SHP77 treated with DMSO at 0.1 percent for 48 hours (cell line): ENCODE measurements at places on chromosomes 6 and 20.

DNA sequence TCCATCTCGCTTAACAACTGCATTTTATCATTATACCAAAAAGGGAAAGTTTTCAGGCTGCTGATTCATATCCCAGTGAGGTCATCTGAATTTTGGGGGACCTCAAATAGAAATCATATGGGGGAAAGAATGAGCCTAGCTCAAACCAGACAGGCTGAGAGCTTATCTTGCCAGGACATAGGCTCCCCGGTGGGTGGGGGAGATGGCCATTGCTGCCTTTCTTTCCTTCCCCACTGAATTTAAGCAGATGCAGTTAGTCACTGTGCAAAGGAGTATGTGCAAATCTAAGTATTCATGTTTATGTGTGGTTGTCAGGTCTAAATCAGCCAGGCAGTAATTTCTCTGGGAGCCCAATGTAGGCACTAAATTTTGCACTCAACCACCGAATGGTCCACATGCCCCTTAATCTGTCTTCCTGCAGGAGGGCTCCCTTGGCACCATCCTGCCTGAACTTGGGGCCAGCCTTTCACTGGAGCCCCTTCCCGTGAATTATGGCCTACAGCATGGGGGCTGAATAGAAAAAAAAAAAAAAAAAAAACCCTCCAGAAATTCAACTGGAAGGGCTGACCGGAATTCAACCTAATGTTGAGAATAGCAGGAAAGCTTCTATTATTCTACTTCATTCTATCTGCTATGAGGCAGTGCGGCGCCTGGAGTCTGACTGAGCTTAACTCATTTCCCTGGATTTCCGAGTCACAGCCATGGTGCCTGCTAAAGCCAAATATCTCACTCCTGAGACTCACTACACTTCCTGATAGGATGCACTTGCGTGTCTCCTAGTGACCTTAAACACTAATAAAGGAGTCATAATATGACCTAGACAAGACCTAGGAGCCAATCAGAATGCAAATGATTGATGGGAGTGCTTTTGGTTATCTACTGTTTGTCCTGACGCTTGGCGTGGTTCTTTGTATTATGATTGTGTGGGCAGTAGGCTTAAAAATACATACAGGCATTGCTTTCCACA is 161.5 kb upstream of the HEY2 start:
- DNase-seq: no peak

GRCh38 chr6:46749731-46750130 is 3.0 kb downstream of the ANKRD66 start:
- DNase-seq: no peak

DNA sequence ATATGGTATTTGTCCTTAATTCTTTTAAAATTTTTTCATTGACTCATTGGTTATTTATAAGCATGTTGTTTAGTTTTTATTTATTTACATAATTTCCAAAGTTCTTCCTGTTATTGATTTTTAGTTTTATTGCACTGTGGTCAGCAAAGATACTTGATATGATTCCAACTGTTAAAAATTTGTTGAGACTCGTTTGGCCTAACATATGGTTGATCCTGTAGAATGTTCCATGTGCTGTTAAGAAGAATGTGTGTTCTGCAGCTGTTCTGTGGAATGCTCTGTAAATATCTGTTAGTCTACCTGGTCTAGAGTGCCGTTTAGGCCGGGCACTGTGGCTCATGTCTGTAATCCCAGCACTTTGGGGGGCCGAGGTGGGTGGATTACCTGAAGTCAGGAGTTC is 197.7 kb downstream of the CD109 start:
- DNase-seq: no peak

- DNase-seq: no peak
Measured at GRCh38 chr6:153957394-153957793, 81.6 kb upstream of the OPRM1 start.

GRCh38 chr20:8404912-8405635 is 273.0 kb downstream of the PLCB1 start:
- DNase-seq: no peak

DNA sequence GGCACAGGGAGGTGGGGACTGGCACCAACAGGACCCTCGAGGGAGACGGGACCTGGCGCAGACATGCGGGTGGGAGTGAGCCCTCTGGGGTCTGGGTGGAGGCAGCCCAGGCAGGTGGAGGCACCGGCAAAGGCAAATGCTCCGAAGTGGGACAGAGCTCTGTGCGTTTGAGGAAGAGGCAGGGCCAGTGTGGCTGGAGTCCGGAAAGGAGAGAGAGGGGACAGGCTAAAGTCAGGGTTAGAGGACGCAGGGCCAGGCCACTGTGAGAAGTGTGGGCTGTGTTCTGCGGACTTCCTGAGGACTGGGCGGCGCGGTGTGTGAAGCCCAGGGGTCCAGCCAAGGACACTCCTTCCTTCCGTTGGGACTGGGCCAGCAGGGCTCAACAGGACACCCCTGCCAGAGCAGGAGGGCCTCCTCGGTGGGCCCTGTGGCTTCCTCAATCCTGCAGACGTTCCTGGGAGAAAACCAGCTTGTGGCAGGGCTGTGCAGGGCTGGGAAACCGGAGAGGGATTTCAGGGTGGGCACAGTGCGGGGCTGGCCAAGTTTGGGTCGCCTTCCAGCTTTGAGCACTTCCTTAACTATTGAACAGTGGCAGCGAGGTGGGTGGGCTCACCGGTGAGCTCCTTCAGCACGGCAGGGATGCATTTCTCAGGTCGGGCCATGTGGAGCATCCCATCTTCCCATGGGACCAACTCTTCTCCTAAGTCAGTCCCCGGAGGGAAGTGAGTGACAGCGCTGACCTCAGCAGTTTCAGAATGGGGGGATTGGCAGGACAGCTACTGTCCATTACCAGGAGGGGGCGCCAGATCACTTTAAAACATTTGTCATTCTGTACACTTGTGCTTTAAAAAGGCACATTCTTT is 22.5 kb downstream of the MOCS3 start:
- DNase-seq: no peak

DNA sequence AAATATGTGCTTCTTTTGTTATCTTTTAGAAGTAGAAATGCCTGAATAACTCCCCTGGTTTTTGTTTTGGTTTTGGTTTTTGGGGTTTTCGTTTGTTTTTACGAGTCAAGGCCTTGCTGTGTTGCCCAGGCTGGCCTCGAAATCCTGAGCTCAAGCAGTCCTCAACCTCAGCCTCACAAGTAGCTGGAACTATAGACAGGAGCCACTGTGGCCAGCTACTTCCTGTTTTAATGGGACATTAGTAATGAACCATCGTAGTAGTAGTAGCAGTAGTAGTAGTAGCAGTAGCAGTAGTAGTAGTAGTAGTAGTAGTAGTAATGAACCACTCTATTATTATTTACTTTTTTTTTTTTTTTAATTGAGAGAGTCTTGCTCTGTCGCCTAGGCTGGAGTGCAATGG is 66.0 kb downstream of the UBR2 start:
- no peak for DNase-seq

DNA sequence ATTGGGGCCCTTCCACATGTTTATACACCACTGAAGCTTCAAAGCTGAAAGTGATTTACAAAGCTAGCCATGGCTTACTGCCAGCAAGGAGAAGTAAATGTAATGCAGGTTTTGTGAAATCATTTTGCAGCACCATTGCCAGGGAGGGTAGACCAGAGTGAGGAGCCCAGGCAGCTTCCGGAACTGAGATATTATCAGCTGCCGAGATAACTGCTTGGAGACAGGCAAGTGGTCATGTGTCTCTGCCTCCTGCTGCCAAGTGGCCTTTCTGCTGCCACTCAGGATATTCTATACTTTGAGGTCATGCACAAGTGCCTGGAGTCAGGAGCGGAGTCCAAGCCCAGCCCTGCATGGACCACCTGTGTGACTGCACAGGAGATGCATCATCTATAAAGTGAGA is 160.2 kb downstream of the SYNDIG1 start:
- DNase-seq: no peak
